ENCODE measurements at places on chromosomes 2 and 18.

- no peak for DNase-seq
Observed at GRCh38 chr2:27606611-27607010, 22.2 kb downstream of the CCDC121 start.

DNA sequence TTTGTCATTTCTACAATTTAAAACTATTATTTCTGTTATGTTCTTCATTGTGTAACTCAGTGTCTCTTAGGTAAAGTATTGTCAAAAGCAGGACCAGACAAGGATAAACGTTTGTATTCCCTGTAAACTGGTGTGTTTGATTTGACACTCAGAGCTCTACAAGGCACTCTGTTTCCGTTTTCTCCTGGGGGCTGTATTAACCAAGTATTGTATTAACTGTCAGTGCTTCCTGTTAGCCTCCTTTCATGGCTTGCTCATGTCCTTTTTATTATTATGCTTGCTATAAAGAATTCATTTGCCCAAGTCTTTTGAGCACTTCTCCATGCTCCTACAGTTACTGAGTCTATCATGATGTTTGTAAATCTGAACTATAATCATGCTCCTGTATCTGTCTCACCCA lies 323.7 kb downstream of the LPIN1 start:
- DNase-seq: no peak

DNA sequence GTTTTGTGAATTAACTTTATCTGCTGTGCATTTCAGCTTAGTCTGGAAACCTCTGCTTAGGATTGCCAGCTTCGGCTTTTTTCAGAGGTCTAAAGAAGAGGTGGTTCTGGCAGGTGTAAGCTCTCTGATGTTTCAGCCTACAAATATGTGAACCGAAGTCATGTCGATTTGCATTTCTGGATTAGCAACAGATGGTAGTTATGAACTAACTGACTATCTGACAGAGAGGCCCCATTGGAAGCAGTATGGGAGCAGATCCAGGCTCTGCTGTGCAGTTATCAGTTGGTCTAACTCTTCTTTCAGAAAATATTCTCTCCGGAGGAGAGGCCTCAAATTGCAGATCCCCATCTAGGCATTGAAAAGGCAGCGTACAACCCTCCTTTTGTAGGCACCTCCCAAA lies 32.7 kb upstream of the SPRED2 start:
- no peak for DNase-seq

DNA sequence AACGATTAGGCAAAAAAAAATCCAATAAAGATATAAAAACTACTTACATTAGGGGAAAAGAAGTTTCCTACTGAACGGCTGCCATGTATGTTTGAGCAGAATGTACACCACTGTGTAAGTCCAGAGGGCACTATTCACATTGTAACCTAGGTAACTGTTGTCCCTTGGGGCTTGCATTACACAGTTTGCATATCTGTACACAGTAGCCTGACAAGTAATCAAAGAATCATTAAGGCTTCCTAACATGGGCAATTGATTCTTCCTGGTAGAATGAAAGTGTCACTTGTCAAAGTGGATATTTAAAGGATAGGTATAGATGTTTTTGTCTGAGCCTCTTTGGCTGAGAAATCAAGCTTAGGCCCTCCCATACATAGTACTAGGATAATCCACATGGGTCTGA lies 39.1 kb downstream of the PLEK start:
- DNase-seq: no peak

GRCh38 chr2:127377262-127377661 lies 10.5 kb downstream of the MAP3K2 start:
- no peak for DNase-seq

DNA sequence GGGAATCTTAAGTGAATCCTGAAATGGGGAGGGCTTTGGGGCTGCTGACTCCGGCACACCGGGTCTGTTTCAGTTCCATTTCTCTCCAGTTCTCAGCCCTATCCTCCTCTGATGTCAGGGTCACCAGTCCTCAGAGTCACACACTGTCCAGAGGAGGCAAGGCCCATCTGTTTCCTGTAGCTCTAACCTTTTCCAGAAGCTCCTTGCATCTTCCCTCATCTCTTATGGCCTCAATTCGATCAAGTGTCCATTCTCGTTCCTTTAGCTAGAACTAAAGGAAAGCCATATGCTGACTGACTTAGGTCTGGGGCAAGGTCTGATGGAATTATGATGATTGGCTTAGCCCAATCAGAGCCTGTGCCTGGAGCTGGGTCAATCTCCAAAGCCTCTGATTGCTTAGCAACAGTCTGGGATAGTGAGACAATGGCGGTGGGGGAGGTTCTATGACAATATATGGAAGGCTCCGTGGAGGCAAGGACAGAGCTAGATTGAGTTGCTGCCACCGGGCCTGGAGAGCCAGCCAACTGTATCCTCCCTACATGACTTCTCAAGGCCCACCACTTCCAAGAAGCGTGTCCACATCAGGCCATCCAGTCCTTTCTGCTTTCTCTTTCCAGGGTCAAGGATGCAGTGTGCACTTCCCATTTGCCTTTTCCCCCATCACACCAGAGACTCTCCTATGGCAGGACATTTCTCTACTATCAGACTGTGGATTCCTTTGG lies 5.2 kb downstream of the ANKRD53 start:
- no peak for DNase-seq
